ENCODE measurements at places on chromosomes 16 and 17.

GRCh38 chr17:7001318-7001961 lies 5.6 kb downstream of the ALOX12 start:
- DNase-seq, result peak; percentile 26

GRCh38 chr17:66684731-66685130 lies 150.2 kb upstream of the CACNG5 start:
- DNase-seq, result no peak

GRCh38 chr17:68963958-68964357 lies 8.8 kb upstream of the ABCA8 start:
- no peak for DNase-seq

DNA sequence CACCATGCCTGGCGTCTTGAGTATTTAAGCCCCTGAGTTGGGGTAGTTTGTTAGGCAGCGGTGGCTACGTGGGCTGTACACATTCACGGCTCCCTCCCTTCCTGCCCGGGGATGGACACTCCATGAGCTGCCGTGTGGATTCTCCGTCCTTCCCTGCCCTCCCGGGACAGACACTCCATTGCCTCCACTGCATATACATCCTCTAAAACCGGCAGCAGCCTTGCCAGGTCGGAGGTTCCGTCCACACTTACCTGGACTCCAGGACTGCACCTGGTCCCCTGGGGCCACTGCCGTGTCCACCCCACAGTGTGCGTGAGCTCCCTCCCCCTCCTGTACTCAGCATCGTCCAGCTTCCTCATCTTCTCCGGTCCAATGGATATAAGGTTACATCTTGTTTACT lies 3.5 kb upstream of the SPATA2L start:
- no peak for DNase-seq

DNA sequence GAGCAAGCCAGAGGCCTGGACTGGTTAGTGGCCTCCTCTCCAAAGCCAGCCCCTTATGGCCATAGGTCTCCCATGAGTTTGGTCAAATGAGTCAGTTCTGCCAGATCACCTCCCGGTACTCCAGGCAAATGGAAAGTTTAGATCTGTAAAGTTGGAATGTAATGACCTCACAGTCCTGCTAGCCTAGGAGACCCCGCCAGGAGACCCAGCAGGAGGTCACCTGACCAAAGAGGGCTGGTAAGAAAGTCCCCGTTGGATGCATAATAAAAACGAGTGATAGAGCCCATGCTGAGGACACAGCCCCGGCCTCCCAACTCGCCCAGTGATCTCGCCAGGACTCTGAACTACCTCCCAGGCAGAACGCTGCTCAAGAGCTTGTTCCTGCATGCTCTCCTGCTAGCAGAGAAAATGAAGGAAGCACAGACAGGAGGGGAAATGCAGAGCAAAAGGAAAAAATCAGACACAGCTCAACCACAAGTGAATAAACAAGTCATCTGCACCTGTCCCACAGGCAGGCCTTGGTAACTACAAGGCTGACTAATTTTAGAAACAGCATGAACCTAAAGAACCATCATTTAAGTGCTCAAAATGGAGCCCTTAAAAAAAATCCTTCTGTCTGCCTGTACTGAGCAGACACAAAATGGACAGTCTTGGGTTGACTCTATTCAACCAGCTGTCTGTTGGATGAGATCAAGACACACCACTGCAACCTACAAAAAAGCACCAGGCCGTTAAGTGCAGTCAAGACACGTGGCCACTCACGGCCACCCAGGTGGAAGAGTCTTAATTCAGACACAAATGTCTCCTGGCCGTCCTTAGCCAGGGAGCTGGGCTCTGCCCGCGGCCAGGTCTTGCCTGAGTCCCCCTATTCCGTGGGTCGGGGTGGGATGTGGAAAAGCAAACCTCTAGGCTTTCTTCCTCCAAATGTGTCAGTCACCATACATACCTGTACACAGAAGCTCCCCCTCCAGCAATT lies 9.2 kb downstream of the CDIP1 start:
- DNase-seq, result peak; percentile 16

DNA sequence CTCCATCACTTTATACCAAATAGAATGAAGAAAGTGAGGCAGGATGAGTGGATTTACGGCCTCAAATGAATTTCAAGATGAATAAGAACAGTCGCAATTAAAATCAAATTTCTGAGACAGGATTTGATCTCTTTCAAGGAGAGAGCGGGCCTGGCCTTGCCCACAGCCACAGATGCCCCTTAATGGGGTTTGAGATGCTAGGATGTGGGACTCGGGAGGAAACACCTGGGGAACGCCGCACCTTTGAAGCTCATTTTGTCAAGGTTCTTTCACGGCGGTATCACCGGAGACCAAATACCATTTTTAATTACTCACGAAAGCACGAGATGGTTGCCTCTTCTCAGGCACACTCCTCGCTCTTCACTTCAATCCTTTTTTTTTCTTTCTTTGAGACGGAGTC lies 178.1 kb upstream of the SDK2 start:
- peak; percentile 21 for DNase-seq

- DNase-seq, result no peak
Observed at GRCh38 chr16:19135896-19136438, 22.2 kb downstream of the ITPRIPL2 start.

DNA sequence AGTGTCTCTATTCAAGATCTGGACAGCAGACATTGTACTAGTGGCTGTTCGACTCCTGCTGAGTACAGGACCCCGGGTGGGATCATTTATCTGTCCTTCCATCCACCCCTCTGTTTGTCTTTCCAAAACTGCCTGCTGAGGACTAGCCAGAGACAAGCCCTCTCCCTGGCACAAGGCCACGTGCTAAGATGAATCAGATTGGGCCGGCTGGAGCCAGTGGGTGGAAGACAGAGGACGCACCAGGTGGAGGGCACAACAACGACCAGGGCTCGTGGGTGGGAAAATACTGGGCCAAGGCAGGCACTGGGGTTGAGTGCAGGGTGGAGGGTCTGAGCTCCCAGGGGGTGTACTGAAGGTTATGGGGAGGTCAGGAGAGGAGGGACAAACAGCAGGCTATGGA lies 1.4 kb upstream of the CA7 start:
- no peak for DNase-seq

GRCh38 chr16:82456683-82457082 lies 170.1 kb upstream of the CDH13 start:
- DNase-seq, result no peak

GRCh38 chr17:34556384-34556783 lies 23.0 kb upstream of the TMEM132E start:
- DNase-seq, result no peak

DNA sequence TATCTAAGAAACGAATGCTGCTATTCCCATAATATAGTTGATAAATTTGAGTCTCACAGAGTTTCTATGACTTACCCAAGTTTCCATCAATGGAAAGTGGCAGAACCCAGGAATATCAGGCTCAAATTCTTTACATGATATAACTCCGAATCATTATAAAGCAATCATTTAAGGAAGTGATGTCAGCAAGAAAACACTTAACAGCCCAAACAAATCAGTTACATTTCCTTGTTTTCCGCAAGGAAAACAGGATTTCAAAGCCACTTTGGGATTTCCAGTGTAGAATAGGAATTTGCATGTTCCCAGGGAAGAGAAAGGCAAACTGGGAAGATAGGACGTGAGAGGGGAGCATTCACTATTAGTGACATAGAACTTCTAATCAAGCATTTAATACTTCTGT lies 311.4 kb upstream of the GOT2 start:
- DNase-seq, result no peak

- DNase-seq, result no peak
Observed at GRCh38 chr16:2025878-2026460, 733 bp upstream of the NHERF2 start.

- no peak for DNase-seq
Observed at GRCh38 chr16:69005641-69006355, 99.7 kb upstream of the HAS3 start.

- DNase-seq, result no peak
Observed at GRCh38 chr16:60674241-60674640, 1362.0 kb downstream of the CDH8 start.

- no peak for DNase-seq
Observed at GRCh38 chr17:60170835-60171752, 21.3 kb downstream of the CA4 start.

GRCh38 chr17:77772461-77772897 lies 186.0 kb upstream of the TNRC6C start:
- DNase-seq, result peak; percentile 51

DNA sequence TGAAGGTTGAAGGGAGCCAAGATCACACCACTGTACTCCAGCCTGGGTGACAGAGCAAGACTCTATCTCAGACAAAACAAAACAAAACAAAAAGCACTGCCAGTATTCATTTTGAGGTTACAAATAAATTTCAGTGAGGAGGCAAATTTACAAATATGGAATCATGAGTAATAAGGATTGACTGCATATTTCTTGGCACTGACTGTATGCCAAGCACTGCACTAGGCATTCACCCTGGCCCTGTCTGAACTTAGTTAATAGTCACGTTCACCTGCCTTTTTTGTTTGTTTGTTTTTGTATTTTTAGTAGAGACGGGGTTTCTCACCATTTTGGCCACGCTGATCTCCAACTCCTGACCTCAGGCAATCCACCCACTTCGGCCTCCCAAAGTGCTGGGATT lies 5.1 kb downstream of the LDAF1 start:
- no peak for DNase-seq

DNA sequence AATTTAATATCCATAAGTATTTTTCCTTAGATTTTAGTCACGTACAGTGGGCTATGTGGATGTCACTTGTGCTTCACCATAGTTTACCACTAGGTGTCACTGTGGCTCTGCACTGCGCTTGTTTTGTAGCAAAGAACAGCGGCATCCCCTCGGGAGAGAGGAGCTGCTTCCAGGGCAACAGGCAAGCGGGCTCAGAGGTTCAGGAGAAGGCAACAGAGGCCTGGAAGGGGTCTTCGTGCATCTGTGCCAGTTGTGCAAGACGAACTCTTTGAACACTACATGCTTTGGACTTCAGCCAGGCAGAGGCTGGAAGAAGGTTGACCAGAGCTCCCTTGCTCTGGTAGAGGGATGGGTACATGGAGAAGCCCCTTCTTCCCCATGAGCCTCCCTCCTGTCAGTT lies 20.6 kb downstream of the CYB561 start:
- DNase-seq, result peak; percentile 68

All from central memory CD4-positive, alpha-beta T cell (primary cell).